ENCODE measurements at places on chromosomes 3 and 15.

GRCh38 chr15:78564743-78565096 lies 600 bp upstream of the CHRNA5 start:
- DNase-seq: no peak

DNA sequence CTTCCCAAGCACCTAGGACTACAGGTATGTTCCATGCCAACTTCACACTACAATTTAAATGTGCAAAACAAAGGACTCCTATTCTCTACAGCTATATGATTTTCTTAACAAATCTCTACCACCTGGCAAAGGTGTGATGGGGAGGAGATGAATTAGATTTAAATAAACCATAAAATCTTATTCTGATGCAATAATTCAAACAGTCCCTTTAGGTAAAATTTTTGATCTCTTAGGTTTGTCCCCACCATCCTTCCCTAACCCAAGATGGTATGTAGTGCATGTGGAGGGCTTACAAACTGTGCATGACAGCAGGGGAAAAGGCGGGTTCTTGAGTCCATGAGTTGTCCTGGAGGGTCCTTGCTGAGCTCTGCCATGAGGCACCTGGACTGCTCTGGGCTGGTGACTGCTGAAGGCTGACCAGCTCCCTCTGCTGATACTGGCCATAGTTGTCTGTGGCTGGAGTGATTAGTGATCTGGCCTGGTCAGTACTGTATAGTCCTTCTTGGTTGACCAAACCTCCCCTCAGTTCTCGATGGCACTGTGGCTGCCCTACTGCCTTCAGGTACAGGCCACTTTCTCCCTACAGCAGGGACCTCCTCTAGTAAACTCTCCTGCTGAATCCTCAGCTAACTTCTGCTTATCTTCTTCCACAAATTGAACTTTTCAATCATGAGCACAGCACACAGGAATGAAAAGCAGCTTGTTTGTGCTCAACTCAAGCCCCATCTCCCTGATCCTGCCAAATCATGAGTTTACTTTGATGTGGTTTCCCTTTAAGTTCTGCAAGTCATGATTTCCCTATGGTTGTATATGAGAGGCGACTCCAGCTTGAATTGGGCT lies 30.1 kb downstream of the CFAP161 start:
- no peak for DNase-seq

DNA sequence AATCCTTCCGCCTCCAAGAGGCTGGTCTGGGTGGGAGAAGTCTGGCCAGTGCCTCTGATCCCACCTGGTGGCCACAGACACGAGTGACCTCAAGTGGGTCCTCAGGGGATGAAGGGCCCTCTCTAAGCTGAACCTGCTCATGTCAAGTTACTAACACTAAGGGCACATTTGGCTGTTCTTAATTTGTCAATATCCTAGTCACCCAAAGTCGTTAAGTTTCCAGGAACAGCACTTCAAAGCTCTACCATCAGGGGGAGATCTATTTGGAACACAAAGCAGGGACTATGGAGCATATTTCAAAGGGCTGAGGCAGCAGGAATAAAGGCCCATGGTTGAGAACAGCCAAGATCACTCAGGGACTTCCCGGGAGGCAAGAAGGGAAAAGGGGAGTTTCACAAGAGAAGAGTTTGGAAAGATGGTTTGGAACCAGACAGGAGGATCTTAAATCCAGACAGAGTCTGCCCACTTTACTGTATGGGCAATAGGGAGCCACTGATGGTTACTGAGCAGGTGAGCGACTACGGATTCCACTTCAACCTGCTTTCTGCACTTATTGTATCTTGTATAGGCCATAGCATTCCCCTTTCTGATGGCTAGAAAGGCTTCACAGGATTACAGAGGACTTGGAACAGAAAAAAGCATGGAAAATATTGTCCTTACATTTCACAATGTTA lies 13.7 kb downstream of the OXTR start:
- no peak for DNase-seq

- no peak for DNase-seq
These were observed 76.0 kb downstream of the ZBBX start for GRCh38 chr3:167304077-167304476.

DNA sequence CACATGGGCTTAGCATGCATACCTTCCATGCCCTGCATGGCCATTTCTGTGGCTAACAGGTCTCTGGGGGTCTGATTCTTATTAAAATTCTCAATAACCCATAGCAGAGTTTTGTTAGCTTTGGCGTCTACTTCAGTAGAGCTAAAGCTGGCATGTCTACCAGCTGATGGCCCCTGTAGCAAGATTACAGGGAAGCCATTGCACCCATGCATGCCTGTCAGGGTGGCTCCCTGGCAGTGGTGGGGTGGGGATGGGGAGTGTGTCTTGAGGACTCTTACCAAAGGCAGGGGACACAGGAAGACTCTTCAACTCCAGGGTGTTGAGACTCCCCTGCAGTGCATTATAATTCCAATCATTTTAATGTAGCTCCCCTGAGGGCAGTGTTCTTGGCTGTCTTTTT lies 4.7 kb downstream of the KY start:
- no peak for DNase-seq

- DNase-seq: no peak
These were observed 852.3 kb downstream of the OTOL1 start for GRCh38 chr3:162348912-162349311.

- DNase-seq: no peak
These were observed 116.8 kb downstream of the SEMA6D start for GRCh38 chr15:47834093-47834492.

DNA sequence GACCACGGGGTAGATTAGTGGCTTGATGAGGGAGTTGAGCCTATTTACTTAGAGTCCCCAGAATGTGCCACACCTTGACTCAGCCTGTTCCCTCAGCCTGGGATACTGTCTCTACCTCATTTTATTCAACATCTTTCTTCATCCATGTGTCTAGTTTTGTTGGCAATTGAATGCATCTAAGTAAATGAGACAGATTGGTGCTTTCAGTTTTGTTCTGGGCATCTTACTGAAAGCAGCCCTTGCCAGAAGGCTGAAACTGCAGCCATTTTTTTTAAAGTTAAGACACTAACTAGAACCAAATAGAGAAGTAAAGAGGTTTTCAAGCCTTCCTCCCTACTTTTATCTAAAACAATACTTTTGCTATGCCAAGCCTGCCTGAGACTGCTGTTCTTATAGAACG lies 246.8 kb downstream of the SLCO3A1 start:
- no peak for DNase-seq

Measured in ACHN (cell line).